Testis (tissue), 5 donors: ENCODE measurements at places on chromosomes 11 and 22. TPM values are rescaled to one million over a fixed set of nuclear protein-coding genes. Genes with fewer than 3 reads are reported as not detected.

- DNase-seq: peak; percentile 87
- H3K36me3 ChIP-seq: no peaks in the 10 kb centered on the region
- H3K27ac ChIP-seq: peak overlapping the region; percentile 30
- H3K27me3 ChIP-seq: no peaks in the 10 kb centered on the region
- no peak overlapping the region for H3K4me3 ChIP-seq
- H3K4me1 ChIP-seq: peaks cover 21% of the 10 kb centered on the region
These were observed 6.1 kb downstream of the IFITM10 start for GRCh38 chr11:1744137-1744886.

GRCh38 chr11:83035070-83035854 lies 36.4 kb downstream of the RAB30 start:
- no peaks in the 10 kb centered on the region for H3K36me3 ChIP-seq
- no peak overlapping the region for H3K4me3 ChIP-seq
- peaks cover 13% of the 10 kb centered on the region for H3K4me1 ChIP-seq
- H3K27me3 ChIP-seq: no peaks in the 10 kb centered on the region
- H3K27ac ChIP-seq: no peak overlapping the region

- H3K4me3 ChIP-seq: no peak overlapping the region
- H3K27ac ChIP-seq: no peak overlapping the region
- H3K36me3 ChIP-seq: no peaks in the 10 kb centered on the region
- no peak for DNase-seq
These were observed 98.0 kb upstream of the CD82 start for GRCh38 chr11:44467413-44467812.

DNA sequence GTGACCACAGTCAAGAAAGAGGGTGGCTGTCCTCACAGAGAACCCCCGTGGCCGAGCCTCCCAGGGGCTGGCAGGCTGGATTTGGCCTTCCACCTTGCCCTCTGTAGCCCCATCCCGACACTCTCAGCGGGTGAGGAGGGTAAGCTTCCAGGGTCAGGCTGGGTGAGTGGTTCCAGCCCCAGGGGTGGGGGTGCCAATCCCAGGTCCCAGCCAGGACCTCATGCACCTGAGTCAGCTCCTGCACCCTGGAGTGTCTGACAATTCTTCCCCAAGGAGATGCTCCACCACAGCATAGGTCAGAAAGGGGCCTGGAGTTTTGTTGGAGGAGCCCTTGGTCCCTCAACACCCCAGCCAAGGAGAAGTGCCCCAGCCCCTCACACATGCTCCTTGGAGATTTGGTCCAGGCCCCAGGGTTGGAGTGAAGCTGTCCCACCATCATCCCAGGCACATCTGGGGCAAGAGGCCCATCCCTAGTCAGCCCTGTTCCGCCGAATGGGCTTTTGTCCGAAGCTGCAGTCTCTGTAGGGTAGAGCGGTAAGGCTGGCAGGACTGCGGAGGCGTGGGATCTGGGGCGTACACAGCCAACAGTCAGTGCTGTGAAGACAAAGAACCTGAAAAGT lies 8.4 kb downstream of the LINC01488 start:
- H3K27me3 ChIP-seq: no peaks in the 10 kb centered on the region
- no peaks in the 10 kb centered on the region for H3K4me1 ChIP-seq
- H3K4me3 ChIP-seq: no peak overlapping the region
- H3K27ac ChIP-seq: no peak overlapping the region

DNA sequence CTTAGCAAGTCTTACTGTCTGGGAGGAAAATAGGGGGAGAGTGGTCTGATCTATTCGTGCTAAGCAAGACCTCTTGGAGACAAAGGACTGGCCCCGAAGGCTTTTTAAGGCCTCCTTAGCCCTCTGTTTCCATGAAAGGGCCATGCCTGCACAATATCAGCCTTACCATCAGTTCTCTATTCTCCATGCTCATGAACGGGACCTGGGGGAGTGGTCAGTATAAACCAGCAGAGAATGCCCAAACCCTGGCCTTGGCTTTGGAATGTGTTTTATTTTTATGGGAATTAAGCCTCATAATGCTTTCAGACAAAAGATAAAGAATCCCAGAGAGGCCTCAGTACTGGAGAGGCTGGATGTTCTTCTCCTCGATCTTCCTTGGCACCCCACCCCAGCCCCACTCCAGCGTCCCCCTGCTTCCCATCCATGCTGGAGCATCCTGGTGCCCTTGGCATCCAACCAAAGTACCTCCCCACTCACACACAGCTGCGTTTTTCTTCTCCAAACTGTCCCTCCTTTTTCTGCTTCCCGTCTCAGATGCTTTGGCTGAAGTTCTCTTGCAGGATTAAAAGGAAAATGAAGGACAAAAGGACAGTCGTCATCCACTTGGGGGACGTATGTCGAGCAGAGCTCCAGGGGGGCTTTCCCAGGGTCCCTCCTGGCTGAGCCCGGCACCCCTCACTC lies 18.6 kb downstream of the FXYD6 start:
- no peak overlapping the region for H3K4me3 ChIP-seq
- H3K27ac ChIP-seq: peak overlapping the region; percentile 61
- H3K27me3 ChIP-seq: no peaks in the 10 kb centered on the region
- peaks cover 79% of the 10 kb centered on the region for H3K4me1 ChIP-seq
- H3K36me3 ChIP-seq: no peaks in the 10 kb centered on the region

GRCh38 chr11:1041936-1042608 lies 5.6 kb upstream of the MUC6 start:
- H3K27me3 ChIP-seq: no peaks in the 10 kb centered on the region
- no peak overlapping the region for H3K27ac ChIP-seq
- no peaks in the 10 kb centered on the region for H3K36me3 ChIP-seq

GRCh38 chr11:3135481-3136440 lies 29.3 kb downstream of the OSBPL5 start:
- no peak for DNase-seq
- H3K4me3 ChIP-seq: no peak overlapping the region
- no peaks in the 10 kb centered on the region for H3K36me3 ChIP-seq
- H3K4me1 ChIP-seq: no peaks in the 10 kb centered on the region

- H3K27me3 ChIP-seq: no peaks in the 10 kb centered on the region
- no peak for DNase-seq
- no peak overlapping the region for H3K4me3 ChIP-seq
- no peaks in the 10 kb centered on the region for H3K4me1 ChIP-seq
These were observed 88.0 kb upstream of the E2F8 start for GRCh38 chr11:19328586-19329311.

The PDE2A gene
- total RNA-seq: 20.6 TPM

The RELT gene
- total RNA-seq: 8.6 TPM
